ENCODE measurements at places on chromosomes 11 and 22.

DNA sequence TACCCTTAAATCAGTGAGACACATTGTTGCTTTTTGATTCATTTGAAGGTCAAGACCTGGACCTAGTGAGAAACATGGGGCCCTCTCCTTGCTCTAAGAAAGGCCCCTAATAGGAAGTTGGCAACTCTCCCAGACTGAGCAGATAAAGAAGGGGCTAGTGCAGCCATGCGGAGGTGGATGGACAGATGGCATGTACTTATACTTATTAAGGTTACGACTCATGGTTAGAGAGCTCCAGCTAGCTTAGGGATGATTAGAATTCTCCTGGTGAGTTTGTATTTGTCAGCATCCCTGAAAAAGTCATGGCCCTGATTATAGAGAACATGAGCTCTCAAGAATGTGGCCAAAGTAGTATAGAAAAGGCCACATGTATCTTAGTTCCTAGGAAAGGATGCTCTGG lies 112.1 kb upstream of the BDNF start:
- no peak for DNase-seq

DNA sequence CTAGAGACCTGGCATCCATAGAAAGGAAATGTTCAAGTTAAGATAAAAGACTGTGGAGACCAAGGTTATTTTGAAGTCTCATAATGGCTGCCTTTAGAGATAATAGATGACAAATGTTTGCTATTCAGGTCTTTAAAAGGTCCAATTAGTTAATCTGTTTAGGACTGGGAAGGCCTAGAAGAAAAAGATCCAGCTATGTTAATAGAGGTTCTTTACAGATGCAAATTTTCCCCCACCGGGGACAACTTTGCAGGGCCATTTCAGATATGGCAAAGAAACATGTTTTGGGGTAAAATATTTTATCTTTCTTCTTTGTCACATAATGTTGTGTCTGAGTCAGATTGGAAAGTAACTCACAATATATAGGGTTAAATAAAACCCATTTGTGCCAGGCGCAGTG lies 3.1 kb upstream of the APOBEC3G start:
- DNase-seq, result no peak

DNA sequence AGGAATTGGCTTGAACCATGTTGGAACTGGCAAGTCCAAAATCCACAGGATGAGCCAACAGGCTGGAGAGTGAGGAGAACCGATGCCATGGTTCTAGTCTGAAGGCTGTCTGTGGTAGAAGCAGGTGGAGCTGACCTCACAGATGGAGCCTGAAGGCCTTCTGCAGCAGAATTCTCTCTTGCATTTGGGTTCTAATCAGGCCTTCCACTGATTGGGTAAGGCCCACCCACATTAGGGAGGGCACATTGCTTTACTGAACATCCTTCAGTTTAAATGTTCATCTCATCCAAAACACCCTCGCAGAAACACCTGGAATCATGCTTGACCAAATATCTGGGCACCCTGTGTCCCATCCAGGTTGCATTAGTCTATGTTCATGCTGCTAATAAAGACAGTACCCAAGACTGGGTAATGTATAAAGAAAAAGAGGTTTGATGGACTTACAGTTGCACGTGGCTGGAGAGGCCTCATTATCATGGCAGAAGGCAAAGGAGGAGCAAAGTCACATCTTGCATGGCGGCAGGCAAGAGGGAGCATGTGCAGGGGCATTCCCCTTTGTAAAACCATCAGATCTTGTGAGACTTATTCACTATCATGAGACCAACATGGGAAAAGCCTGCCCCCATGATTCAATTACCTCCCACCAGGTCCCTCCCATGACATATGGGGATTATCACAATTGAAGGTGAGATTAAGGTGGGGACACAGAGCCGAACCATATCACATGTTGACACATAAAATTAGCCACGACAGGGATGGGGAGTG lies 15.9 kb downstream of the SMIM38 start:
- no peak for DNase-seq

GRCh38 chr22:43004362-43005035 lies 10.4 kb downstream of the PACSIN2 start:
- DNase-seq, result peak; percentile 86

- DNase-seq, result no peak
Observed at GRCh38 chr11:131884461-131885073, 514.2 kb downstream of the NTM start.

All from SJCRH30 (cell line).